RPMI8226 (cell line): ENCODE measurements at places on chromosomes 16 and 17.
A peak's percentile ranks its signal among the peaks of the same experiment; 100 is the strongest.

GRCh38 chr16:88703486-88704309, 2.5 kb downstream of the RNF166 start:
- DNase-seq = no peak

DNA sequence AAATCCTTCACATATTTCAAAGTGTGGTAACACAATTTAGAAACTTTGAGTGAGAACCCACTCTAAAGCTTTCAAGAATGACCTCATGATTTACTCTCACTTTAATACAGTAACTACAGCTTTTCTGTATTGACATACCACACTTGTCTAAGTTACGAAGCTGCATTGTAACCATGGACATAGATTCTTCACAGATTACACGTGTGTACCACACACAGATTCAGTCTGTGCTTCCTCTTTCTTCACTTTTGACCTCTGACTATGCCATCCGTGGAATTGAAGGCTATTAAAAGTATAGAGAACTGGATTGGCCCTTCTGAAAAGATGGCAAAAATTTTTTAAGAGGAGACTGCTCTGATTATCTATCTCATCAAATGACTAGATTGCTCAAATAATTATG, 172.7 kb downstream of the TANC2 start:
- no peak for DNase-seq

DNA sequence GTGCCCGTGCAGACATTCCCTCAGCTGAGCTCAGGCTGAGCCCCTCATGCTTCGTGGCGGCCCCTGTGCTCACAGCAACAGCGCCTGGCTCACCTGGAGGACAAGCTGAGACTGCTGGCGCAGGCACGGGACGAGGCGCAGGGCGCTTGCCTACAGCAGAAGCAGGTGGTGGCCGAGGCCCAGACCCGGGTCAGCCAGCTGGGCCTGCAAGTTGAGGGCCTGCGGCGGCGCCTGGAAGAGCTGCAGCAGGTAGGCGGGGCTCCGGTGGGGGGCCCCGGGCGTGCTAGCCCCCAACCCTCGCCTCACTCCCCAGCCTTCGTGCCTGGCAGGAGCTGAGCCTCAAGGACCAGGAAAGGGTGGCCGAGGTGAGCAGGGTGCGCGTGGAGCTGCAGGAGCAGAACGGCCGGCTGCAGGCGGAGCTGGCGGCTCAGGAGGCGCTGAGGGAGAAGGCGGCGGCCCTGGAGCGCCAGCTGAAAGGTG, 1.4 kb upstream of the RAC3 start:
- no peak for DNase-seq

- no peak for DNase-seq
Observed at GRCh38 chr17:59800530-59800942, 92.2 kb downstream of the TUBD1 start.

GRCh38 chr17:20121359-20122253, 112.4 kb downstream of the SPECC1 start:
- peak; percentile 28 for DNase-seq

- DNase-seq = no peak
Observed at GRCh38 chr17:50938821-50939541, 72.8 kb upstream of the TOB1 start.

DNA sequence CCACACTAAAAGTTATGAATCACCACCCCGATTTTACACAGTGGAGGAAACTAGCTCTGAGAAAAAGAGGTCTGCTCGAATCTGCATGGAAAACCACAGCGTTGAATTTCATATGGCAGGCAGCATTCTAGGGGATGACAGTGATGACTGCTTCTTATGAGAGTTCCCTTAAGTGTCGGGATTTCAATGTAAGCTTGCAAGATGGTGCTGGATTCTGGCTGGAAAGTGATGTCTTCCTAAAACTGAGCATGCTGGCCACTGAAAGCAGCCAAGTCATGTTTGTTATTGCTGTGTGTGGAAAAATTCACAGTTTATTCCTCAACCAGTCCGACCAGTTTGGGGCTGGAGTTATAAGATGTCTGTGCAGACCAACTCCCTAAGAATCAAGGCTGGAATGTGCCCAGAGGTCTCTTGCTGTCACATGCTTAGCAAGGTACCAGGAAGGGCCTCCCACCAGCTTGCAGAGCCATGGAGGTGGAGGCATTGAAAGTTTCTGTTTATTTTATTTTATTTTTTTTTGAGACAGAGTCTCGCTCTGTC, 37.2 kb upstream of the GAN start:
- DNase-seq = no peak

DNA sequence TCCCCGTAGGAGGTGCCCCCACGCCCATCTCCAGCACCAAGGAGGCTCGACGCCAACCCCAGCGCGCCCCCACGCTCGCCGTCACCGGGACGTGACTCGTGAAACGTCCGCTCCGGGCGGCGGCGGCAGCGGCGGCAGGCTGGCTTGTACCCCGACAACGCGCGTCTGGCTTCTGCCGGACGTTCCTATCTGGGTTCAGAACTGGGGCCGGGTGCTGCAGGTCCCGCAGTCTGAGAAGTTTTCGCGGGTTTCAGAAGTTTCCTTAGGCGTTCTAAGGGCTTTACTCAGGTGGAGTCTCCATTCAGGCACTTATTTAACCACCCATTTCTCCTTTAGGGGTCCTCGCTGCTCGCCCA, 672 bp upstream of the ALKBH5 start:
- peak; percentile 91 for DNase-seq

DNA sequence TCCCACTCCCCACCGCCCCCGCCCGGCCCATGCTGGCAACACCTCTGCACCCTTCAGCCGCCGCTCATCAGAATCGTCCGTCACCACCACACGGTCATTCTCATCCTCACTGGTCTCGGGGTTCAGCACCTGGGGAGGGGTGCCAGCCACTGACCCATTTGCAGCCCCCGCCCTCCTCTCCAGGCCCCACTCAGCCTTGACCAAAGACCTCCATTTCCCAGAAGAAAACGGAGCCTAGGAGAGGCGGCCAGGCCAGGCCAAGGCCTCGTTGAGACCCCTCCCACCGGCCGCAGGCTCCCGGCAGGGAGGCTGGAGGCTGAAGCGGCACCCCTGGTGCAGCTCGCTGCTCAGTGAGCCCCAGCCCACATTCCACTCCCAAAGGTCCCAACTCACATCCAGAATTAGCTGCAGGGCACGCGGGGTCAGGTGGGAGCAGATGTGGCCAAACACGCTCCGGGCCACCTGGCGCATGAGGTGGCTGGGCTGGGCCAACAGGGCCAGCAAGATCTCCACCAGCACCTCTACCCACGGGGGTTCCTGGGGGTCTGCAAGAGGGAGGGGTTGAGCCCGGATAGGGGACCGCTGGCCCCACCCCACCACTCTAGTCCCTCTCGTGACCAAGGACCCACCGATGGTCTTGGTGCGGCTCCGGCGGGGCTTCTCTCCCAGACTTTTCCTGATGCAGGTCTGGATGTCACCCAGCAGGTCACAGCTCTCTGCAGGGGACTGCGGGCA, 9.8 kb downstream of the MYBBP1A start:
- no peak for DNase-seq

DNA sequence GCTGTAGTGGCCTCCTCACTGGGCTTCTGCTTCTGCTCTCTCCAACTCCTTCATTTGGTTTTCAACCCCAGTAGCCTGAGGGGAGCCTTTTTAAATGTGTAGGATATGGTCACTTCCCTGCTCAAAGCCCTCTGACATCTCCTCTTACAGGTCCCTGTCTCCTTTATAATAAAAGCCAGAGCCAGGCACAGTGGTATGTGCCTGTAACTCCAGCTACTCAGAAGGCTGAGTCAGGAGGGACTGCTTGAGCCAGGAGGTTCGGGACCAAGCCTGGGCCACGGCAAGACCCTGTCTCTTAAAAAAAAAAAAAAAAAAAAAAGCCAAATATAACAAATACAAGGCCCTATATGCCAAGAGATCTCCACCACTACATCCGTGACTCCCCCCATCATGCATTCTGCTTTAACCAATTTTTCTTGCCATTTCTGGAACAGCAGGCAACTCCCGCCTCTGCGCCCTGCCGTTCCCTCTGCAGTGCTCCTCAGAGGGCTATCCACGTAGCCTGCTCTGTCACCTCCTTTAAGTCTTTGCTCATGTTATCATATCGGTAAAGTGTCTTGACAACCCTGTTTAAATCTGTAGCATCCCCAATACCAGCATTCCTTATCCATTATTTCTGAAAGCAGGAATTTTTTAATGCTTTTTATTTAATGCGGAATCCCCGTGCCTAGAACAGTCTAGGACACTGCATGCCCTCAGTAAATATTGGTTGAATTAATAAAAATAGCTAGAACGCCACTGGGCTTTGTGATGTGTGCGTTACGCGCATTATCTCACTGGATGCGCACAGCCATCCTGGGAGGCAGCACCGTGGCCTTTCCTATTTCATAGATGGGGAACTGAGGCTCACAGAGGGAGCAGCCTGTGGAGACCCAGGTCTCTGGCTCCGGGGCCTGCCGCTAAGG, 9.5 kb downstream of the ZNF771 start:
- no peak for DNase-seq

DNA sequence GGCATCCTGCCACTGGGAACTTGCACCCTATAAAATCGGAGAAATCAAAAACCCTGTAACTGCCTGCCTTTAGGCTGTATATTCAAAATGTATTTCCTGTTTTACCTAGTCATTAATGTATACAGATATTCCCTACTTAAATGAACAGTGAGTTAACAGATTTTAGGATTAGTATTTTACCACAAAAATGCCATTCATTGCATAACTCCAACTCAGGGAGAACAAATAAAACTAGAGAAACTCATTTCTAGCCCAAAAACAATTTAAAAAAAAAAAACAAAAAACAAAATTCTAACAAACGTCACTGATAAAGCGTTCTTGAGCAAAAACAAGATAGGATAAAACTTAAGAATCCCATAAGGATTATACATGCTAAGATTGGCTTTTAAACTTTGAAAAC, 3.7 kb upstream of the DHX33 start:
- DNase-seq = no peak

GRCh38 chr17:48139944-48140343, 32.4 kb downstream of the SNX11 start:
- DNase-seq = no peak

DNA sequence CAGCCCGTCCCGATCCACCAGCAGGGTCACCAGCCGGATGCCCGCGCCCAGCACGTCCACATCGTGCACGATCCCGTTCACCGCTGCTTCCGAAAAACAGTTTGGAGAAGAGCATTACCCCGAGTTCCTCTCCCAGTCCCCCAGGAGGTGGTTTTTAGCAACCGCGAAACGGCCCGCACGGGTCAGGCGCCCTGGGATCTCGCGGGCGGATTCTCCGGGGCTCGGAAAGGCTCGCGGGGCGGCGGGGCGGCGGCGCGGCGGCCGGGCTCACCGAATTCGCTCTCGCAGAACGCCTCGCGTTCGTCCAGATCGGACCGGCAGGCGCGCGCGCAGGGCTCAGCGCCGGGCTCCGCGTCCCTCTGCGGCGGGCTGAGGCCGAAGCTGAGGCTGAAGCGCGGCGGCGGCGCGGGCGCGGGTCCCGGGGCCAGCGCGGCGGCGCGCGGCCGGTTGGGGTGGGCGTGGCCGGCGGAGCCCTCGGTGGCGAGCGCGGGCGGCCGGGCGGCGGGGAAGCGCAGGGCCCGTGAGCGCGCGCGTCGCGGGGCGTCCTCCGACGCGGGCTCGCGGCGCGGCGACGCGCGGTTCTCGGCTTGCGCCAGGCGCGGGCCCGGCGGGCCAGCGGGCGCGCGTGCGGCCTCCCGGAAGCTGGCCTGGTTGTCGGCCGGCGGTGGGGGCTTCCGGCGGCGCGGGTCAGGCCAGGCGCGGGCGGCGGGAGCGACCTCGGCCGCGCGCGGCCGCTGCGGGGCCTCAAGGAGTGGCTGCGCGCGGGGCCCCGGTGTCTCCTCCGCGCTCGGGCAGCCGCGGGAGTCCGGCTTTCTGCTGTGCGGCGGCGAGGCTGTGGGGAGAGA, 2.9 kb downstream of the C17orf58 start:
- peak; percentile 93 for DNase-seq

GRCh38 chr17:40335620-40336019, 26.6 kb downstream of the RARA start:
- DNase-seq = no peak

DNA sequence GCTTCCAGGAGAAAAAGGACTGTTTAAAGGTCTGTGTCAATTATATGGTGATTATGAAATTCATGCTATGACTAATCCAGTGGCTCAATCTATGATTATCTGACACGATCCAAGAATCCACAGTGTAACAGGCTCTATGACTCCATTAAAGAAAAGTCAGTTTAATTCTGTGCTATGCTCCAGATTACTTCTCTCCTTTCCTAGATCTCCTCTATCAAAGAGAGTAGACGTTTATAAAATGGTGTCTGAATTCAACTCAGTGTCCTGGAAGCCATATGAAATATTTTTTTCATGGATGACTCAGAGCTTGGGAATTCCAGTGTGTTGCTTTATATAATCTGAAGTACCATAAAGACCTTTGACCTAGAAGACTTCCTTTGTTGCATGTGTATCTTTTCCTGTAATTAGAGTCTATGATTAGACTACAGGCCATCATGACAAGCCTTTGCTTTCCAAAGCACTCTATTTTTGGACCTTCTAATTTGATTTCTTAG, 27.0 kb upstream of the NF1 start:
- no peak for DNase-seq

- no peak for DNase-seq
Observed at GRCh38 chr16:63938661-63939060, 1183.2 kb downstream of the CDH11 start.

DNA sequence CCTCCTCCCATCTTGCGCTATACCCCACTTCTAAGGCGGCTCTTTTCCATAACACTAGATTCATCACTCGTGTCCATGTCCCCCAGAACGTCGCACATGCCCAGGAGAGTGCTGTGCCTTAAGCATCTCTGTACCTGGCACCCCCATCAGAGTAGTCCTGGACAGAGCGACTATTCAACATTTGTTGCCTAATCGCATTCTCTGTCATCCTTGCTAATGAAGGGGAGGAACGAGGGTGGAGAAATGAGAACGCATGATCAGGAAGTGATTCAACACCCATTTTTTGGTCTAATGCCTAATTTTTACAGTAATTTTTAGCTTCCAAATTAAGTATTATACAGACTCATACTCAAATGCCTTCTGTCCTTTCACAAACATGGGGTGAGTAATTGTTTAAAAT, 53.2 kb downstream of the SLC39A11 start:
- no peak for DNase-seq

DNA sequence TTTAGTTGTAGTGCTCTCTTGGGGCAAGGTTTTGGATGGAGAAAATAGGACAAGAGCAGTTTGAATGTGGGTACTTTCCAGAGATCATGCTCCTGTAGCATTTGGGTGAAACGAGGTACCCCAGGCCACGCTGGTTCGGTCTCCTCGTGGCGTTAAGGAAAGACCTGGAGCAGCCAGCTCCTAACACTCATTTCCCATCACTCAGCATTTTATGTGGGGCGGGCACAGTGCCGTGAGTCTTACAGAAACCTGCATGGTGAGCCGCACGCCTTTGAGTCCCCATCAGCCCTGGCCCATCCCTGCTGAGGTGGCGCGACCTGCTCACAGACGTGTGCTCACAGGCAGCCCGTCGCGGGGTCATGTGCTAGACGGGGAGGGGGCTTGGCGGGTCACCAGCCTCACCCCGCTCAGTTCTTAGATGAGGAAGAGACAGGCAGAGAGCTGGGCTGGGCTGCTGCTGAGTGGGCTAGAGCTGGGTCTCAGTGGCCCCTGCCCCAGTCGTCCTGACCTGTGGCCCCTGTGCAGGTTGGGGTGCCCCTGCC, 37.3 kb downstream of the TBCD start:
- no peak for DNase-seq

GRCh38 chr16:72025404-72026114, 17.0 kb downstream of the DHODH start:
- DNase-seq = no peak

- DNase-seq = no peak
Observed at GRCh38 chr17:28665994-28666393, 4.0 kb downstream of the SUPT6H start.

GRCh38 chr17:64773836-64774761, 112.0 kb upstream of the SMURF2 start:
- DNase-seq = peak; percentile 83

- no peak for DNase-seq
Observed at GRCh38 chr17:66283296-66283934, 19.0 kb upstream of the PRKCA start.
